RWPE1 (cell line): ENCODE measurements at places on chromosomes 7 and 10.

DNA sequence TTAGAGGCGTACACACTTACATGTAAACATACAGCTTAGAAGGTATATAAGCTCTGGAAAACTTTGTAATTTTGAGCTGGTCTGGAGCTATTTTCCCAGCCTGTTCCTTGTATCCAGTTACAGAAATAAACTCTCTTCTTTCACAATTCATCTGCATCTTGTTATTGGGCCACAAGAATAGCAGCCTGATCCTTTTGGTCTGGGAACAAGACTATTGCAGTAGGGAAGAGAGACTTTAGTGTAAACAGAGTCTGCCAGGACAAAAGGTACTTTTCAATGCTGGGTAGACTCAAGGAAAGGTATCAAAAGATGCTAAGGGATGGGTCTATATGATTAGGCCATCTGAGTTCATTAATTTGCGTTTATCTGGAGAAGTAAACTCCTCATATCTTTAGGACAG, 728.3 kb downstream of the TYW1 start:
- DNase-seq: no peak

GRCh38 chr7:43491123-43491522, 91.8 kb upstream of the STK17A start:
- DNase-seq: no peak

DNA sequence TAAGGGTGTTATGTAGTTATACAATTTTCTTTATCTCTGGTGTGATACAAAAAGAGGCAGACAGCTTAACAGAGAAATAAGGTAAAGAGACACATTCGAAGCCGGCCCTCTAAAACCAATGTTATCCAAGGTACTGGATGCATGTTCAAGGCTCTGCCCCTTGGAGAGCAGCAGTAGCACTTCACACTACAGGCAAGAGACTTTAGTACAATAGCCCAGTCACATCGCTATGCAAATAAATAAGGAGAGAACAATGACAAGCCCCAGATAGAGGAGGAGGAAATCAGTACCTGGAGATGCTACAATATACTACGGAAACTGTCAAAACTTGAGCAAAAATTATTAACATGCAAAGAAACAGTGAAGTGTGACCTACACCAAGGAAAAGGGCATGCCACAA, 111.1 kb downstream of the ITGB1 start:
- no peak for DNase-seq

- DNase-seq: no peak
Measured at GRCh38 chr10:1687623-1688150, 49.6 kb downstream of the ADARB2 start.
